ENCODE measurements at places on chromosomes 1 and 21.

- no peak for DNase-seq
Observed at GRCh38 chr1:59422921-59423575, 126.2 kb downstream of the FGGY start.

GRCh38 chr1:56033321-56034037 lies 545.9 kb downstream of the PLPP3 start:
- no peak for DNase-seq

DNA sequence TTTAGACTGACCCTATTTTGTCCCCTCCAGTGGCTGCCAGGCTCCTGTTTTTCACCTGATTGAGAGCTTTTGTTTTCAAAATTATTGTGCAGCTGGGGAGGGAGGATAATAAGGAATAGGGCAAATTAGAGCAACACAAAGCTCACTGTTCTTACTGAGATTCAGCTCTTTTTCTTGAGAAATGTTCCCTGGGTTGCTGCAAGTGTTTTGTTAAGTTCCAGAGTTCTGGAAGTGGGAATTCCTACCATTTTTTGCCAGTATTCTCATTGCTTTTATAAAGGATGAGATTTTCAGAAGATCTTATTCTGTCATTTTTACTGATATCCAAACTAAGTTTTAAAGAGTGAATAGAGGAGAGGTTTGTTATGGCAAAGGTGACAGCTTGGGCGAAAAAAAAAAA lies 417.7 kb downstream of the SIPA1L2 start:
- no peak for DNase-seq

DNA sequence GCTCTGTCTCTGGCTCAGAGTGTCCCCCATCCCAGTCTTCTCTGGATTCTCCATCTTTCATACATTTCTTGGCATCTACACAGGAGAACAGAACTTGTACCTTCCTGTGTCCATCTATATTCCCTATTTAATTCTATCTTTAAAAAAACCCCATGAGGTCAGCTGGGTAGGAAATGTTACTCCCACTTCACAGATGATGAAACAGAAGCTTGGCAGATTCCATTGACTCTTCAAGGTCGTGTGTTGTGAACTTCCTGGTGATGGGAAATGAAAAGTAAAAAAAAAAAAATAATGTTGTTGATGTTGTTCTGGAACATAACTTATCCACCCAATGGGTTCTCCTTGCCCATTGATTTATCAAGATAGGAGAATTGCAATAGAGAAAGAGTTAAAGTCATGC lies 8.9 kb downstream of the CHI3L2 start:
- no peak for DNase-seq

GRCh38 chr1:5493275-5493674 lies 498.9 kb downstream of the NPHP4 start:
- no peak for DNase-seq

GRCh38 chr1:168236836-168237611 lies 11.2 kb downstream of the SFT2D2 start:
- no peak for DNase-seq

GRCh38 chr1:81467383-81467782 lies 333.4 kb upstream of the ADGRL2 start:
- DNase-seq = no peak

DNA sequence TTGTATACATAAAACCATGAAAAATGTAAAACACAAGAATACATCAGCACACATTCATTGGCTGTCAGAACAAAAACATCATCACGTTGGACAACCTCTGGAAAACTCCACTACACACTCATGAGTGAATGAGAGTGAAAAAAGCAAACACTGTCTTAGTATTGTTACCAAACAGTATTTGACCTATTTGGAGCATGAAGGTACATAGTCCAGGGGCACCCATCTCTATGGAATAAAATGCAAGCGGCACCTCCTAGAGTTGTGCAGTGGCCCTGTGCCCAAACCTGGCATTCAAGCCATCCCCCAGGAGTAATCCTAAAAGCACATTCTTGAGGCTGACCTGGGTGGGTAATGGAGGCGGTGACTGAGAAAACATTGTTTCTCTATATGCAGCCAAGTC lies 67.0 kb upstream of the SOD1 start:
- DNase-seq = no peak

- no peak for DNase-seq
Observed at GRCh38 chr1:222225316-222225691, 322.6 kb downstream of the HHIPL2 start.

DNA sequence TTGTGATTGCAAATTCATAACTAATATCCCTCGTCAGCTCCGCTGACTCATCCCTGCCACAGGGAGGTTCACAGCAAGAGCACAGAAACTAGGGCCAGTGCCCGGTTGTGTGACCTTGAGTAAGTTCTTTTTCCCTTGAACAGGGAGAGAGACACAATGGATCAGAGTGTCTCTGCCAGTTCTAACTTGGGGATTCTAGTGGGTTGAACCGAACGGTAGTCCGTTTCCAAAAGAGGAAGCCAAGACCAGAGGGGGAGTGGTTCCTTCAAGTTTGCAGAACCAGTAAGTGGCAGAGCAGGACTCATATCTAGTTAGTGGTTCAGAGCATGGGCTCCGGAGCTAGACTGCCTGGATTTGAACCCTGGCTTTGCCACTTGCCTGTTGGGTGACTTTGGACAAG lies 4.9 kb upstream of the SHISA4 start:
- no peak for DNase-seq

- no peak for DNase-seq
Observed at GRCh38 chr1:234109840-234110239, 205.4 kb downstream of the SLC35F3 start.

DNA sequence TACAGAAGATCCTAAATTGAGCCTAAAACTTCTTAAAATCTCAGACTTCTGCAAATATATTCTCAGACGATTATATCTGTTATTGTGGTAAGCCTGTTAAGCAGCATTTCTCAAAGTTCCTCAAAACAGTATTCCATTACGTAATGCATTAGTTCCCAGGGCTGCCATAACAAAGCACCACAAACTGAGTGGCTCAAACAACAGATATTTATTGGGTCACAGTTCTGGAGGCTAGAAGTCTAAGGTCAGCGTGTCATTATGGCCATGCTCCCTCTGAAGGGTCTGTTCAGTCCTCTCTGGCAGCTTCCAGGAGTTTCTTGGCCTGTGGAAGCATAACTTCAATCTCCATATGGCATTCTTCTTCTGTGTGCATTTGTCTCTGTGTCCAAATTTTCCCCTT lies 103.5 kb upstream of the ST6GALNAC5 start:
- DNase-seq = no peak

GRCh38 chr1:4495809-4496208 lies 158.6 kb upstream of the AJAP1 start:
- DNase-seq = no peak

Data from T follicular helper cell (primary cell).